Activated T-helper 1 cell treated with anti-CD3 and anti-CD28 coated beads, Interleukin-2, amount 50 U/mL, for 16 hours (primary cell): ENCODE measurements at places on chromosomes 3 and 15.

DNA sequence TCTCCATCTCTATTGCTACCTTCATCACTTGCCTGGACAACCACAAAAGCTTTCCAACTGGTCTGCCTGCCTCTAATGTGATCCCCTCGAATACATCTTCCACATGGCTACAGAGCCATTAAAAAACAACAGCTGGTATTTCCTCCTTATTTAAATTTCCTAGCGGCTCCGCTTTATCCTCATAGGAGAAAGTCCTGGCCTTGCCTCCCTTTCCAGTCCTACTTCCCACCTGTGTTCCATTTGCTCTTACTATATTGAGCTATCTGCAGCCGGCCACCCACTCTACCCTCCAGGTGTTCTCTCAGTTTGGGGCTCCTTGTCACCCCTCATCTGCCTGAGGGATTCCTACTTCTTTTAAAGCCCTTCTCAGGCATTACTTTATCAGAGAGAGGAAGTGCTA, 49.7 kb upstream of the TSPAN3 start:
- no peak for DNase-seq

- DNase-seq: no peak
Observed at GRCh38 chr3:159923956-159924355, 64.7 kb upstream of the IL12A start.

GRCh38 chr3:165837058-165837525, at the start of gene BCHE:
TSS of gene BCHE (minus strand) at chr3:165837423. CDS start at chr3:165831033, 6,390 bp downstream.
- DNase-seq: no peak

GRCh38 chr15:42156243-42156922, at the start of gene PLA2G4F:
TSS of gene PLA2G4F (minus strand) at chr15:42156636. CDS start at chr15:42156549, 87 bp downstream.
- DNase-seq: no peak

GRCh38 chr3:167851171-167851570, 115.7 kb downstream of the SERPINI1 start:
- DNase-seq: no peak

- DNase-seq: no peak
Observed at GRCh38 chr3:123678108-123678511, 93.3 kb upstream of the HACD2 start.

GRCh38 chr15:83322061-83322460, 37.6 kb upstream of the BNC1 start:
- no peak for DNase-seq

GRCh38 chr3:109863701-109864100, 526.4 kb upstream of the DPPA4 start:
- no peak for DNase-seq

DNA sequence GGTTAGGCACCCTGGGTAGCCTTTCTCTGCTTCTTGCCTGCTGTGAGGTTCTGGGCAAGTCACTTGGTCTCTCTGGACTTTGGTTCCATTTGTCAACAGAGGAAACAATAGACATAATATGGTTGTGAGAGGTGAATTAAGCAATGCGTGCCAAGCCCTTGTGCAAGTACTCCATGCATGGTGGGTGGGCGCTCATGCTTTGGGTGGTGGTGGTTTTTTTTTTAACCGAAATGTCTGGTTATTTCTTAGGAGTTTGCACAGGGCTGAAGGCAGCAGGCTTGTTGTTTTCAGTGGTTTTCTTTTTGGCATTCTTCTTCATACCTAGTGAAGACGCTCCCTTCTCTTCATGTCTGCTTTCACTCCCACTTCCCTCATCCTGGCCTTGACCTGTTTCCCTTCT, 84.2 kb upstream of the LRTM1 start:
- no peak for DNase-seq

- no peak for DNase-seq
Observed at GRCh38 chr15:22795206-22796063, 9.0 kb downstream of the NIPA1 start.

DNA sequence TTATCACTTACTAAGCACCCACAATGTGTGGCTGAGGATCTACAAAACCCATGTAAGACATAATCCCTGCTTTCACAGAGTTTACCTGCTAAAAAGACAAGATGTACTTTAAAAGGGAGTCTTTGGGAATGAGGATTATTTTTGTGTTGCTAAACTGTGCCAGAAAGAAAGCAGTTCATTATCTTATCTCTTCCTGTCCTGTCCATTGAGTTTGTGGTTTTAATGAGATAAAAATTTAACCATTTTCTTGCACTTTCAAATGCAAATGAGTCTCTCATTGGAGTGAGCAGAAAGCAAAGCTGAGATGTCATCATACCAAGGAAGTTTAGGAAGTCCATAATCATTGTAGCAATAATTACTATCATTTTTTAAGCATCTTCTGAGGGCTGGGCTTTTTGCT, 231.2 kb upstream of the ADAMTS9 start:
- no peak for DNase-seq

GRCh38 chr3:33430061-33430460, 10.1 kb downstream of the UBP1 start:
- no peak for DNase-seq

DNA sequence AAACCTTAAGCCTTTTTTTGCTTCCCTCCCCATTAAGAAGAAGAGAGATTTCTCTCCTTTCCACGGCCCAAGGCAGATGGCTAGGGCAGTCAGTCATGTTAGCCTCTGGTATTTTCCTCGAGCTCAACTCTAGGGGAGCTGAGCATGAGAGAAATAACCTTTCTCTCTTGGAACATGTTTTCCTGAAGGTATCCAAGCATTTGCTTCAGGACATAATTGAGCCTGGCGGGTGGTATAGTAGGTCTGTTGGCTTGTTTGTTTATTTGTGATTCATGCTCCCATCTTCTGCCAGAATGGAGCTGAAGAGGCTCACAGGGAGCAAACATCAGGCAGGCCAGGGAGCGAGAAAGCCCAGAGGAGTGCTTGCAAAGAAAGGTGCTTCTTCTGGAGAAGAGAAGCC, 102.5 kb downstream of the MESD start:
- DNase-seq: no peak

DNA sequence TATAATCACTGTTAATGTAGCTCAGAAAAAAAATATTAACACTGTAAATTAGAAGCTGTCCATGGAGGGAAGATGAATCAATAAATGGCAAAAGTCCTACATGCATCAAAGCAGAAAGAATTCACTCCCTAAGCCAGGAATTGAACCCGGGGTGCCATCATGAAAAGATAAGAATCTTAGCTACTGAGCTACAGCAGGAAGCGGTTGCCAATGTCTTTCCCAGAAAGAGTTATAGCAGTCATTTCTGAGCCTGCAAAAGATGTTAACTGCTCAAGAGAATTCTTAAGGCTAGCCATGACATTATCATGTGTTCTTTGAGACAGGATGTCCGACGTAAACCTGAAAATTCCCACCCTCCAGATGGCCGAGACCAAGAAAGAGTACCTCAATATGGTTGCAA, 47.4 kb upstream of the MKRN3 start:
- DNase-seq: no peak

- DNase-seq: no peak
Observed at GRCh38 chr15:26697913-26698312, 75.0 kb downstream of the GABRB3 start.

GRCh38 chr15:98596131-98596530, 52.2 kb upstream of the IGF1R start:
- no peak for DNase-seq

DNA sequence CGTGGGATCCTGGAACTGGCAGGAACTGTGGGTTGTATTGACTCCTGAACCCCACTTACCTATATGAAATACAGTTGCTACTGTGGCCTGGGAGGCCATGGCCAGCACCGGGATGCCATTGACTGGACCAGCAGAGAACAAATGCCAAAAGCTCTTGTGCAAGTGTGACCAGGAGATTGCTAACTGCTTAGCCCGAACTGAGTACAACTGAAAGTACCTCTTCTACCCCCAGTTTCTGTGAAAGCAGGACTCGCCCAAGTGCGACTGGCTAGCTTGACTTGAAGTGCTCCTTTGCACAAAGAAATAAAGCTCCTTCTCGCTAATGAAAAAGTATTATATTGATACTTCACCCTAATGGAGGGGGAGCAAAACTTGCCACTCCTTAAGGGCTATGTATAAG, 101.3 kb upstream of the ATP11B start:
- DNase-seq: no peak

DNA sequence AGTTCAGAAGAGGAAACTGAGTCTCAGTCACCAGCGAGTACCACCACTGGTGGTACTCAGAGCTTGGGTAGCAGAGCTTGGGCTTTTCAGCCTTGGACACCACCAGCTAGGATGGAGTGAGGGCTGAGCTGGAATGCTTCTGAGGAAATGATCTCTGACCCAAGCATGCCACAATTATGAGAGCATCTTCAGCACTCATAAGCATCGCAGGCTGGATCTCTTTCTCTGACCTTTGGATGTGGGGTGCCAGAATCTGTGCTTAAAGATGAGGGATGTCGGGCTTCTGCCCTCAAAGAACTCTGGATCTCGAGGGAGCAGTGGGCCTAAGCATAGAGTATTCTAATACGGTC, 36.4 kb downstream of the ZNF710 start:
- DNase-seq: no peak

DNA sequence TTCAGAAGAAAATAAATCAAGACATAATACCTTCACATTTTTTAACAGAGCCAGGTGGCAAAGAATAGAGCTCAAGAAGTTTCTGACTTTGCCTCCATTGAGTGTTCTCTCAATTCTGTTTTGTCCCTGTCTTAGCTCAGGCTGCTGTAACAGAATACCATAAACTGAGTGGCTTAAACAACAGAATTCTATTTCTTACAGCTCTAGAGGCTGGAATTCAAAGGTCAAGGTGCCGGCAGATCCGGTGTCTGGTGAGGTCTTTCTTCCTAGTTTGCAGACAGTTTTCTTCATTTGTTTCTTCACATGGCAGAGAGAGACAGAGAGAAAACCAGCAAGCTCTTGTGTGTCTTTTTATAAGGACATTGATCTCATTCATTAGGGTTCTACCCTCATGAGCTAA, 25.6 kb downstream of the IQCH start:
- DNase-seq: no peak

DNA sequence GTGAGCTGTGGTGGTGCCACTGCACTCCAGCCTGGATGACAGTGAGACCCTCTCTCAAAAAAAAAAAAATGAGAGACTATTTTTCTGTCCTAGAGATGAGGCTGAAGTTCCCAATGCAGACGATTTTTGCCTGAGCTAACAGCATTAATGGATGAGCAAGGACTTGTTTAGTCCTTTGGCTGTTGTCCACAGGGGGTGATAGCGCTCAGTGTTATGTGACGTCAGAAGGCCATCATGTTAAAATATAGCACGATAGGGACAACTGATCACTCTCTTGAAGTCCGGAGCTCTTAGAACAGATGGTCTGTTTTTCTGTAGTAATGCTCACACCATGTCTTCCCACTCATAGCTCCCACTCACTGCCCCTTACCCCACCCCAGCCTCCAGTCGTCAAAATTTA, 6.8 kb downstream of the TRNT1 start:
- no peak for DNase-seq

- DNase-seq: no peak
Observed at GRCh38 chr3:150878996-150879575, 26.2 kb downstream of the MINDY4B start.

GRCh38 chr3:49020330-49021212, 1.4 kb upstream of the NDUFAF3 start:
- DNase-seq: no peak

GRCh38 chr15:58058073-58058472, 7.4 kb downstream of the ALDH1A2 start:
- no peak for DNase-seq

- no peak for DNase-seq
Observed at GRCh38 chr15:68197661-68198437, 7.3 kb downstream of the CALML4 start.

DNA sequence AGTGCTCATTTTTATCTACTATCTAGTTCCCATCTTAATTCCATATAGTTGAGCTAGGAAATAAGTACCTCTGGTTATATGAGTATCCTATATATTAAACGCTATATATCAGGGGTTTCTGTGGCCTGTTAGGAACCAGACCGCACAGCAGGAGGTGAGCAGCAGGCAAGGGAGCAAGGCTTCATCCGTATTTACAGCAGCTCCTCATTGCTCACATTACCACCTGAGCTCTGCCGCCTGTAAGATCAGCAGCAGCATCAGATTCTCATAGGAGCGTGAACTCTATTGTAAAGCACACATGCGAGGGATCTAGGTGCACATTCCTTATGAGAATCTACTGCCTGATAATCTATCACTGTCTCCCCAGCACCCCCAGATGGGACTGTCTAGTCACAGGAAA, 23.0 kb downstream of the GSK3B start:
- no peak for DNase-seq
